ENCODE measurements at places on chromosomes 6 and 20.

DNA sequence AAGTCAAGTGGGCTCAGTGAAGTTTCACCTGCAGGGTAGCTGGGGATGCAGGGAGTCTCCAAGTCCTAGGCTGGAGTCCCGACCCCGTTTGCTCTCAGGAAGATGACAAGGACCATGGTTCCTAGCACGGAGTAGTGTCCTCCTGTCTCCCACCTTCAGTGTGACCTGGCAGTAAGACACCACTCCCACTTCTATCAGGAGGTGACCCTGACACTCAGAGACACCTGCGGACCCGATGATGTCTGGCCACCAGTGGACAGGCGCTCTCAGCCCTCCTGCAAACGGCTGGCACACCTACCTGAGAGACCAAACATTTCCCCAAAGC is 1.1 kb downstream of the SOD2 start:
- DNase-seq: no peak

DNA sequence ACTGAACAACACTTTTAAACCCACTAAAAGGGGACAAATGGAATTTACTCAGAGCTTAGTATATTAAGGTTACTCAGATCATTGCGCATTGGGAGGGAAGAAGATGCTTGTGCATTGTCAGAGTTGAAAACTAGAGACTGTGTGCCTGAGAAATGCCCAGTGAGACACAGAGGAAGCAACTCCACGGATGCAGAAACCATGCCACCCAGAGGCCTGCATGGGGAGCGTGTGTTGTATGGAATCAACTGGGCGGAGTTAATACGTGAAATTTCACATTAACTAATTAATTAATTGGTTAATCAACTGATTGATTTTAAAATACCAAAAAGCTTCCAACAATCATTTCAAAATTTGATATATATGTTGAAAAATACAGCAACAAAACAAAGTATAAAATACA is 391.6 kb downstream of the PLCB1 start:
- no peak for DNase-seq

DNA sequence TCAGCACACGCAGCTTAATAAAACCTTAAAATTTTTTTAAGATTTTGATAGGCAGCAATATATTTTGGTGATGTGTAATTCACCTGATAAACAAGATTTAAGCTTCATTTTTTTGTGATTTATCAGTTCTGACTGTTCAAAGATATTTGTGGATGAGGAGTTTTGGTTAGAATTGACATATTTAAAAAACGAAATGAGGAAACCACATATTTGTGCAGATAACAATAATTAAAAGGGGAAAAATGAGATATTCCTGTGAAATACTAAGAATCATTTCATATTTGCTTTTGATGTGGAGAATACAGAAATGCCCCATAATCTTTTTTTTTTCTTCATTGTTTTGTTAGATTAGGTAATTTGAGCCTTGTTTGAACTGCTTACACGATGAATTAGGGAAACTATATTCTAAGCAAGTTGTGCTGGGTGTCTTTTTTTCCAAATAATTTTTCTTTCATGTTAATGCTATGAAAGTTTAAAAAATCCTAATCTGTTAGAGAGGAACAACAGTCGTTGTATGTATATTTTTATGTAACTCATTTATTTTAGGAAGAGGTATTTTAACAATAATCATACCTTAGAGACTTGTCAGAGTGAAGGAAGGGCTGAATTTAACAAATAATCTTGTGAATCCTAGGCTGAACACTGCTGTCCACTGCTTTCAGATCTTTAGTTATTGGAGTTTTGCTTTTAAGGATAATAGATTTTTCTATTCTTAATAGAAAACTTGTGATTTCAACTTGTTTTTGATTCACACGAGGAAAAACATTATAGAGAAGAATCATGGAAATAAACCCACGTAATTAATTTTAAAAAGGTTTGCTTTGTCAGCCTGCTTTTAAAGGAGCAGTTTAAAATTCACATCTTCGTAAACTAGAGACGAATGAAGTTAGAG is 4.0 kb downstream of the ARID1B start:
- DNase-seq: no peak

- no peak for DNase-seq
Measured at GRCh38 chr6:153790876-153791473, 248.1 kb upstream of the OPRM1 start.

DNA sequence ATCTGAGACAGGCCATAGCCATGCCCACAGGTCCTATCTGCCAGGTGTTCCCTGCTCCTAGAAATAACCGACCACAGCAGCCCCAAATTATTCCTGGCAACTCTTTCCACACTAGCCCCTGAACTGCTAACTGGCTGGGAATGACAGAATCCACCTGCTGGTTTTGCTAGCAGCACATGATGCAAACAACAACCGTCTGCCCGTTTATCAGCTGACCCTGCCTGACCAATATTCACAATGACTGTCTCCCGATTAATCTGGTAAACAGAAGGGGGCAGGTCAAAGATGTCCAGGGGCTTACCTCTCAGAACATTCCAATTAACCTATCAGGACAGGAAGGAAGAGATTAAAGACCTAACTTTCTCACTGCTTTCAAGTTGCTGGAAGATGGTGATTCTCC is 101.5 kb downstream of the NRSN1 start:
- DNase-seq: no peak

GRCh38 chr6:28134015-28134414 is 7.7 kb upstream of the ZKSCAN8 start:
- no peak for DNase-seq

GRCh38 chr6:139981768-139982181 is 607.3 kb upstream of the CITED2 start:
- no peak for DNase-seq

- DNase-seq: no peak
Measured at GRCh38 chr20:9839626-9840025, 750 bp upstream of the PAK5 start.

DNA sequence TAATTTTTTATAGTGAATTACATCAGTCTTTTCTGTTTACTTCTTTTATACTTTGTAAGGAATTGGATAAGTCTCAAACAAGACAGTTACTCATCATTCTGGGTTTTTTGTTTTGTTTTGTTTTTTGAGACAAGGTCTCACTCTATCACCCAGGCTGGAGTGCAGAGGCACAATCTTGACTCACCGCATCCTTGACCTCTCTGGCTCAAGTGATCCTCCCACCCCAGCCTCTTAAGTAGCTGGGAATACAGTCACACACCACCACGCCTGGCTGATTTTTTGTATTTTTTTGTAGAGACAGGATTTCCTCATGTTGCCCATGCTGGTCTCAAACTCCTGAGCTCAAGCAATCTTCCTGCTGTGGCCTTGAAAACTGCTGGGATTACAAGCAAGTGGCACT is 524.3 kb downstream of the EYS start:
- DNase-seq: no peak
